ENCODE measurements at places on chromosomes 2 and 18.

DNA sequence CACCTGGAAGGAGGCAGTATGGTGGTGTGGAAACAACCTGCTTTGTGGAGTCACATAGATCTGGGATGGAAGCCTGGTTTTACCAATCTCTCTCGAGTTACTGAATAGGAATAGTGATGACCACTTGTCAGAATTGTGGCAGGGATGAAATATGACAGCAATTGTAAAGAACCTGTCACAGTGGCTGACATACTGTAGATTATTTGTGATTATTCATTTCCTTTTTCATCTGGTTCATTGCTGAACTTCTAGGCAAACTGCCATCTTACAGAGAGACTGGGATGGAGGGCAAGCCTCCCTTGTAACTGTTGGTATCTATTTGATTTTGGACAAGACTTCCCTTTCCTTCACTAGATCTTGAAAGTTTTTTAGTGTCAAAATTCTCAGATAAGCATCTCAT, 42.0 kb downstream of the FMNL2 start:
- DNase-seq = no peak

- no peak for DNase-seq
Observed at GRCh38 chr18:54983041-54983686, 23.9 kb upstream of the CCDC68 start.

- no peak for DNase-seq
Observed at GRCh38 chr2:84901593-84902120, 3.8 kb upstream of the TMSB10 start.

- DNase-seq = no peak
Observed at GRCh38 chr2:66815886-66816285, 381.0 kb downstream of the MEIS1 start.

DNA sequence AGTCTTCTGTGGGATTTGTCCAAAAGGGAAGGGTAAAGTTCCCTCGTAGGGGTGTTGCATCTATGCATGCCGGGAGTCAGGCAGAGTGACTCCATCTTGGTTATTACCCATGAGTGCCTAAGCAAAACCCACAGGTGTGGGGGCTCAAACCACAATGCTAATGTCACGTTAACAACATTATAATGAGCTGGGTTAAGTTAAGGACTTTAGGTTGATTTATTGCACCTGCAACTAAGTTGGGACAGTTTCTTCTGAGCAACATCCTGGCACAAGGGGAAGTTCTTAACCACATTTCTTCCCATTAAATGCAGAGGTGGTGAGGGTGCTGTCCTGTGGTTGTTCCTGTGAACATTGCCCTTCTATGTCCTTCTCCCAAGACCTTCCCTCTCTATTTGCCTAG, 1596.8 kb upstream of the SLC39A10 start:
- DNase-seq = no peak

GRCh38 chr2:158918452-158918851, 50.0 kb upstream of the TANC1 start:
- no peak for DNase-seq

DNA sequence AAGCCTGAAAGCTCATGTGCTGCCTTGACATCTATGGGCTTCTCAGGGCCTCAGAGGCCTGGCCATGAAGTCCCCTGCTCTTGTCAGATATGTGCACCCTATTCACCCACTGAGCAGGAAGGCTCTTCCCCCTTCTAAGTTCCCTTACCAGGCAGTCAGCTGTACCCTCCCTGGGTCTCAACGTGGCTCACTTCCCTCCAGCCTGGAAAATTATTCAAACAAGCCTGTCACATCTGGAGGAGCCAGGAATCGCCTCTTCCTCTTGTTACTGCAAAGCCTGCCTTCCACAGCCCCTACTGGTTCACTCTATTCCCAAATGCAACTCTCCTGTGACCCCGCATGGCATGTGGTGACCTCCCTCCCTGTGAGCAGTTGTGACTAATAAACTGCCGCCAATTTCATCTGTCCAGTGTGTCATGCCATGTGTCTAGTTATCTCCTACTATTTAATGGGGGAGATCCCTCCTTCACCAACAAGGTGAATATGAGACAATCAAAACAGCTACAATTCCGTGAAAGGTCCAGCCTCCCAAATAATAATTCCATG, 8.4 kb upstream of the SERPINB8 start:
- no peak for DNase-seq

DNA sequence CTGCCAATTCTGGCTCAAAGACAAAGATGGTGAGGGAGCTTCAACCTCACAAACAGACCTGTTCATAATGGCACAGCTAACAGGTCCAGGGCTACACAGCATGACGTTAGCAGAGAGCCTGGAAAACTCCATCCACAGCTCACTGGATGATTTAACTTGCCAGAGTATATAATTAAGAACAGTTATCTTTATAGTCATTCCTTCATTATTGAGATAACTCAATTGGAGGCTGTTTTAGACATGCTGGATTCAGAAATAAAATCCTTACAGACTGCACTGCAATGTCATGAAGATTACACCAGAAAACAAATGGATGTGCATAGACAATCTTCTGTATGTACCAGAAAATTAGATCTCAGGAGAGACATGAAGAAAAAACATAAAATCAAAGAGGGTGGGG, 55.1 kb upstream of the LYPD1 start:
- DNase-seq = no peak

- no peak for DNase-seq
Observed at GRCh38 chr2:31060397-31060796, 77.8 kb downstream of the GALNT14 start.

DNA sequence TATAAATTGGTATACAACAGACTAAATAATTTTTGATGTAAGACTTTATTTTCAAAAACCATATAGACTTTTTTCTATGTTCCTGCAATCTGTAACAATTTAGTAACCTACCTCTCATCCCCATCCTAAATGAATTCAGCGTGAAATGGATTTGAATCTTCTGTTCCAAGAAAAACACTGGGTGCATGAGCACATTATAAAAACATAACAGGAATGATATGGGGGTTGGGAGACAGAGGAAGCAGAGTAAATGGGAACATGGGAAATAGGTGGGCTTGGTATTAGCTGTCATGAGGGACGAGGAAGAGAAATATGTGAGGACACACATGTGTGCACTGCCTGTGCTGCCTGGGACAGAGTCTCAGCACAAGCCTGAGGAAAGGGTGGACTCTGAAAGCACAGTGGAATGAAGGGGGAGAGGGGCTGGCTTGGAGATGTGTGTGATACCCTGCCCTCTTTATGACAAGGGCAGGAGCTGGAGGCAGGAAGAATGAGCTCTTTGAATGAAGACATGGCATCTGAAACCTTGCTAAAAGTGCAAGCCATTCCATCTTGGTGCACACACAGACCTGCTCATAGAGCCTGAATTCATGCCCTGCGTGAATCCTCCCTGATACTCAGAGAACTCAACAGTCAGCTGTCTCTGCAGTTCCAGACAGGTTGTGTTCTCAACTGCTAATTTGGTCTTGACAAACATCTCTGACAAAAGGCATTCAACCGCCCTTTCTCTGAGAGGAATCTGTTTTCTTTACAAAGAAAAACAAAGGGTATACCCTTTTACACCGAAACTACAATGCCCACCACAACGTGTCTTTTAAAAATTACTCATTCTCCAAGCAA, 66.6 kb downstream of the EPB41L3 start:
- DNase-seq = no peak

- no peak for DNase-seq
Observed at GRCh38 chr18:62332964-62333695, 8.0 kb downstream of the TNFRSF11A start.

- no peak for DNase-seq
Observed at GRCh38 chr2:144516981-144517865, 2.7 kb downstream of the ZEB2 start.

GRCh38 chr18:57205641-57206040, 58.8 kb downstream of the BOD1L2 start:
- no peak for DNase-seq

- no peak for DNase-seq
Observed at GRCh38 chr2:11805024-11805423, 58.6 kb downstream of the LPIN1 start.

DNA sequence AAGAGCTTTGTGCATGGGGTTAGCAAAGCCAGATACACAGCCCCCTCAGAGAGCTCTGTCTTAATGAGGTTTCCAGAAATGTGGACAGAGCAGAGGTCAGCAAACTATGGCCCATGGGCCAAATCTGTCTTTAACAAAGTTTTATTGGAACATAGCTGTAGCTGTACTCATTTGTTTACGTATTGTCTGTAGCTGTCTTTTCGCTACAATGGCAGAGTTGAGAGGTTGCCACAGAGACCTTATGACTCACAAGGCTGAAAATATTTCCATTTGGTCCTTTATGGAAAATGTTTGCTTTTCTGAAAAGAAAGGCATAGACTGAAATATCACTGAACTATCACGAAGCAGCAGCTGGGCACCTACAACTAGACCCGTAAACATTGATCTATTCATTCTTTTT, 841.8 kb downstream of the SLC4A3 start:
- DNase-seq = no peak

- no peak for DNase-seq
Observed at GRCh38 chr2:170821531-170822289, 5.0 kb downstream of the GAD1 start.

DNA sequence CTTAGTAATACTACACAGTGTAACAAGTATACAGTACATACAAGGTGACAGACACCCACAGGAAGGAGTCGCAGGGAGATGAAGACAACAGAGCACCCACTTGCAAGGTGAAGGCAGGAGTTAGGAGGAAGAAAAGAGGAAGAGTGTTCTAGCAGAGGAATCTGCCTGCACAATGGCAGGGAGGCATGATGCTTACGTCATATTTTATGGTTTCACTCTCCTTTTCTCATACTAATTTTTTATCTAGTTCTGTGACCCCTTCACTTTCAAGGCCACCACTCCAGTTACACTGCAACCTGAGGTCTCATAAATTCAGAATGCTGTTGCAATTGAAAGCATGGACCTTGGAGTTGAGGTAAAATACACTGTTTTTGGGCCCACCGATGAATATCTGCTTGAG, 331.7 kb downstream of the MEIS1 start:
- no peak for DNase-seq

DNA sequence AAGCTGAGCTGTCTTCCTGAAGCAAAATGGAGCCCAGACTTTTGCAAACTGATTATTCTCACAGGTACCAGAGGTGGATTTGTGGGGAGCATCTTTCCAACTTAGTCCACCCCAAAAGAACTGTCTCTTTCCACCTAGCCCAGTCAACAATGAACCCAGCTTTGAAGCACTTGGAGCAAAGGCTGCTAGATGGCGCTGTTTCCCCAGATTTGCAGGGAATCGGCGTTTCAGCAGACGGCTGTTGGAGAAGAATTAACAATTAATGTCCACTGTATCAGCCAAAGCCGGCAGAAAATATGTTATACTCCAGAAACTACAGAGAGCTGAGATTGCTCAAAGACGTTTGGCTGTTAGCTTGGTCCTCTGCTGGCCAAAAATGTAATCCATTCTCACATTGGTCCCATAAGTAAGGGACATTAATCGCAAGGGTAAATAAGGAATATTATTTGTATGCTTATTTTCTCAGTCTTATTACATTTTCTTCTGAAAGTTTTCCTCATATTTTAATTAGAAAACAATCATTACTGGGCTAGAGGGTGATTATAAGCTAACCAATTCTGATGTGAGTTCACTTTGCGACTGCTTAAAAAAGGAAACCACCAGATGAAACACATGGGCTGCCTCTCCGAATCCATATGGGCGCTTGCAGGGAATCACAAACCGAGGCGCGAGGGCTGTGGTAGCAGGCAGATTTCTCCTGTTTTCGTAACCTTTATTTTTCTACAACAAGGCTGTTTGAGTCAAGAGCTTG, 423.8 kb upstream of the MEX3C start:
- no peak for DNase-seq

- no peak for DNase-seq
Observed at GRCh38 chr2:67234440-67234839, 162.7 kb upstream of the ETAA1 start.

DNA sequence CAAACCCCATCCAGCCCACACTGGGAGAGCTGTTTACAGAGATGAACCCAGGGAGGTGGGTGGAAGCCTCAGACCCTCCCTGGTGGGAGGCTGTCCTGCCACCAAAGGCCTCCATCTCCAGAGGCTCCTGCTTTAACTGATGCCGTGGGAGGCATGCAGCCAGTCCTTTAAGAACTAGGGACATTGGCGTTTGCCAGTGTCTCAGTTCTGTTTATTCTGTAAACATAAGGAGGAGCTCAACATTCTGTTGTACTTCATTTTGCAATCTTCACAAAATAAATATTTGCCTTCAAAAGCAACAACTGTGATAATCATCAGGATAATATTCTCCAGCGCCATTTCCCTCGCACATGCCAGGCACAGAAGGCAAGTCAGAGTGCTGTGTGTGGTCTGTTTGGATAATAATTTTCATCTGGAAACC, 6.8 kb downstream of the EDAR start:
- DNase-seq = no peak

GRCh38 chr2:85413592-85414420, 3.6 kb upstream of the CAPG start:
- DNase-seq = no peak

DNA sequence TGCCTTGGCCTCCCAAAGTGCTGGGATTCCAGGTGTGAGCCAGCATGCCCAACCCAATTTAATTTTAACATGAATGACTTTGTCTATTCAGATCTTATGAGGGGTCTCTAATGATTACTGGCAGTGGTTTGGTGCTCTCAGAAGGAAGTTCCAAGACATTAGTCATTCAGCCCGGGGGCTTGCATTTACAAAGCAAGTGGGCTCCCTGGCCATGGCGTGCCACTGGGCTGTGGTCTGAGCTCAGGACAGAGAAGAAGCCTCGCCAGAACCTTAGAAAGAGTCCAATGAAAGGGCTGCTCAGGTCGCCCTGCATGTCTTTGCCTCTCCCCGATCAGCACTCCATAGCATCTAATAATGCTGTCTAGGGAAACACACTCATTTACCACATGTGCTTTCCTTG, 182.6 kb upstream of the CHAC2 start:
- DNase-seq = no peak

- DNase-seq = no peak
Observed at GRCh38 chr2:25145803-25146202, 22.6 kb downstream of the POMC start.

GRCh38 chr18:59566533-59566971, 130.7 kb downstream of the CCBE1 start:
- DNase-seq = no peak

GRCh38 chr18:57057890-57058289, 89.0 kb upstream of the BOD1L2 start:
- DNase-seq = no peak

GRCh38 chr2:51108794-51109193, 76.9 kb upstream of the NRXN1 start:
- no peak for DNase-seq

- DNase-seq = no peak
Observed at GRCh38 chr2:64985447-64985846, 3.8 kb upstream of the SLC1A4 start.

All from esophagus squamous epithelium (tissue), 5 donors.